ENCODE measurements at places on chromosomes 2 and 18.

GRCh38 chr18:80169607-80170006 lies 60.5 kb downstream of the ADNP2 start:
- H3K36me3 ChIP-seq = no peaks in the 10 kb centered on the region
- H3K4me1 ChIP-seq = peaks cover 4% of the 10 kb centered on the region
- no peak for DNase-seq
- no peak overlapping the region for H3K4me3 ChIP-seq
- H3K27ac ChIP-seq = no peak overlapping the region

- H3K27ac ChIP-seq = no peak overlapping the region
- no peaks in the 10 kb centered on the region for H3K4me1 ChIP-seq
- no peak overlapping the region for H3K4me3 ChIP-seq
- no peaks in the 10 kb centered on the region for H3K36me3 ChIP-seq
- DNase-seq = no peak
- peaks cover 95% of the 10 kb centered on the region for H3K27me3 ChIP-seq
Measured at GRCh38 chr2:181680937-181681811, 857 bp upstream of the NEUROD1 start.

GRCh38 chr2:106701203-106702022 lies 184.6 kb downstream of the ST6GAL2 start:
- H3K4me3 ChIP-seq = no peak overlapping the region
- H3K36me3 ChIP-seq = no peaks in the 10 kb centered on the region
- H3K4me1 ChIP-seq = no peaks in the 10 kb centered on the region
- H3K27ac ChIP-seq = no peak overlapping the region

GRCh38 chr18:58998401-58999203 lies 133.9 kb downstream of the ZNF532 start:
- H3K4me1 ChIP-seq = peaks cover 24% of the 10 kb centered on the region
- DNase-seq = no peak
- H3K36me3 ChIP-seq = no peaks in the 10 kb centered on the region
- H3K4me3 ChIP-seq = no peak overlapping the region
- peak overlapping the region; percentile 88 for H3K27ac ChIP-seq

Data from RWPE2 (cell line).